Activated CD4-positive, alpha-beta T cell treated with anti-CD3 and anti-CD28 coated beads, Interleukin-2, Interleukin-4, amounts not matched to agents 100 ng/mL and 50 ng/mL, durations not matched to agents 16 hours and 8 hours (primary cell): ENCODE measurements at places on chromosomes 3 and 15.

DNA sequence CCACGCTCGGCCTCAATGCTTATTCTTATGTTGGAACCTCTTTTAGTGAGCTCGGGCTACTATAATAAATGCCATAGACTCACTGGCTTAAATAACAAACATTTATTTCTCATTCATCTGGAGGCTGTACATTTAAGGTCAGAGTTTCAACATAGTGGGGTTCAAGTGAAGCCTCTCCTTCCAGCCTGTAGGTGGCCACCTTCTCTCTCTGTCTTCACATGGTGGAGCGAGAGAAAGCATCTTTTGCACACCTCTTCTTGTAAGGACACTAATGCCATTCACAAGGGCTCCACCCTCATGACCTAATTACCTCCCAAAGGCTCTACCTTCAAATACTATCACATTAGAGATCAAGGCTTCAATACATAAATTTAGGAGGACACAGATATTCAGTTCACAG lies 520.3 kb upstream of the EPHA6 start:
- DNase-seq: no peak

GRCh38 chr3:61226166-61226686 lies 25.0 kb downstream of the FHIT start:
- DNase-seq: no peak

DNA sequence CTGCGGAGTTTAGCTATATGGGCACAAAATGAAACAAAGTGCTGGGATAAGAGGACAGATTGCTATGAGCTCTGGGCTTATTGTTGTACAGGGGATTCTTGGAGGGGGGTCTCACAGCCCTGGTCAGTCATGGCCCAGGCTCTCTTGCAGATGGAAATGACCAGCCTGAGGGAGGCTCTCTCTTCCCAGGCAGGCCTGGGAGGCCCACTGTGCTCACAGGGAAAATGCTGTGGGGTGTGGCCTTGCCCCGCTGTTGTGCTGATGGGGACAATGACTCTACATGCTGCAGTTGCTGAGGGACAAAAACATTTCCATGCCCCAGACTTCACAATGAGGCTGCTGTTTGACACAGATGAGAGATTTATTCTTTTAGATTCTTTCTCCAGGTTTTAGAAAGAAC lies 202.2 kb downstream of the KLF13 start:
- DNase-seq: no peak

DNA sequence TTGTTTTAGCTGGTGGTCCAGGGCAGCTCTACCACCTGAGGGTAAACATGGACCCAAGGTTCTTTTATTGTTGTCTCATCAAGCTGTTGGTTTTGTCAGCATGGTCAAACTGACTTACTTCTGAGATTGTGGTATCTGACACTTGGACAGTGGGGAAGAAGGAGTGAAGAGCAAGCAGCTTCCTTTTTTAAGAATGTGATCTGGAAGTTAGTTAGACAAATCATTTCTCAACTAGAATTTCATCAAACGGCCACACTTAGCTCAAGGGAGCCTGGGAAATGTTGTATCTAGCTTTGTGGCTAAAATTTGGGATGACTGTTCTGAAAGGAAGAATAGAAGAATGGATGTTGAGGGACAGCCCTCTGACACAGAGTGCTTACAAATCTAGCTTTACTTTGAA lies 215.2 kb downstream of the ZNF621 start:
- no peak for DNase-seq

- no peak for DNase-seq
Observed at GRCh38 chr3:162269636-162270458, 773.2 kb downstream of the OTOL1 start.

GRCh38 chr15:100200287-100200880 lies 141.4 kb downstream of the ADAMTS17 start:
- DNase-seq: no peak

DNA sequence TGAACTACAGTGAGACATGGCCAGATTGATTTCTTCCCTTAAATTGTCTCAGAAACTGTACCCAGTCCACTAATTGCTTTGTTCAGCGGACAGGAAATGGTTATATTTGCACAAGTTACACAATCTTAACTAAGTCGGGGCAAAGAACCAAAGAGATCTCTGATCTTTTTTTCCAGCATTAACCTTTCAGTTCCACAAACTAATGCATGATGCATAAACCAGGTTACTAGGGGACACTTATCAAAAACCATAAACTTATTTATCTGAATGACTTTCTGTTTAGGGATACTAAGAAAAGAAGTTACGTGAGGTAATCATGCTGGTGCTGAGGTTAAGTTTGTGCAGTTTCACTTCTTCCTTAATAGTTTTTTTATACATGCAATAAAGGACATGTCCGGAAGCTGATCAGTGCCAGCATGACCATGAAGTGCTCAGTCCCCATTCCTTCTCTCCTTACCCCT lies 22.4 kb downstream of the FNDC3B start:
- no peak for DNase-seq

DNA sequence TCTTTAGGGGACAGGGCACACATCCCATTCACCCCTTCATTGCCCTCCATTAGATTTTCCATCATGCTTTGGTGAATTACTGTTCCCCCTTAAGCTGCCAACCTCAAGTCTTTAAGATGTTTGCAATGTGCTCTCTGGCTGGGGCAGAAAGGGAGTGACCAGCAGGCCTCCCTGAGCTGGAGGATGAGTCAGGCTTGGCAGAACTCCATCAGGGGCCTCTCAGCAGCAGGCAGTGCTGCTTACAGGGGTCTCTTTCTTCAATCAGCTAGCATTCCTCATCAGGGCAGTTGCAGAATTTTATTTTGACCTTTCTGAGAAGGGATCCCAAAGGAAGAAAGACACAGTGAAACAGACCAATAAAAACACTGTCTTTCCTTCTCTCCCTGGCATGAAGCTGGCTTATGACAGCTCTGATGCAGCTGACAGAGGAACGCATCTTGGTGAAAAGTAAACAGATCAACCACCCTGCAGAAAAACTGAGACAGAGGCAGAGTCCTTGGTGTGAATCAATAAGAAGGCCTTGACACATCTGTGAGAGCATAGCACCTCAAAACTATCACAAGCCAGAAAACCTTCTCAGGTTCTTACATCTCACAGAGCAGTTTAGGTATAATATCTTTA lies 88.7 kb upstream of the MRPL3 start:
- no peak for DNase-seq

GRCh38 chr15:66039117-66039871 lies 170.0 kb downstream of the RAB11A start:
- no peak for DNase-seq

GRCh38 chr3:187987924-187988323 lies 166.0 kb upstream of the LPP start:
- peak; percentile 56 for DNase-seq

GRCh38 chr3:96900031-96900430 lies 85.6 kb downstream of the EPHA6 start:
- no peak for DNase-seq

DNA sequence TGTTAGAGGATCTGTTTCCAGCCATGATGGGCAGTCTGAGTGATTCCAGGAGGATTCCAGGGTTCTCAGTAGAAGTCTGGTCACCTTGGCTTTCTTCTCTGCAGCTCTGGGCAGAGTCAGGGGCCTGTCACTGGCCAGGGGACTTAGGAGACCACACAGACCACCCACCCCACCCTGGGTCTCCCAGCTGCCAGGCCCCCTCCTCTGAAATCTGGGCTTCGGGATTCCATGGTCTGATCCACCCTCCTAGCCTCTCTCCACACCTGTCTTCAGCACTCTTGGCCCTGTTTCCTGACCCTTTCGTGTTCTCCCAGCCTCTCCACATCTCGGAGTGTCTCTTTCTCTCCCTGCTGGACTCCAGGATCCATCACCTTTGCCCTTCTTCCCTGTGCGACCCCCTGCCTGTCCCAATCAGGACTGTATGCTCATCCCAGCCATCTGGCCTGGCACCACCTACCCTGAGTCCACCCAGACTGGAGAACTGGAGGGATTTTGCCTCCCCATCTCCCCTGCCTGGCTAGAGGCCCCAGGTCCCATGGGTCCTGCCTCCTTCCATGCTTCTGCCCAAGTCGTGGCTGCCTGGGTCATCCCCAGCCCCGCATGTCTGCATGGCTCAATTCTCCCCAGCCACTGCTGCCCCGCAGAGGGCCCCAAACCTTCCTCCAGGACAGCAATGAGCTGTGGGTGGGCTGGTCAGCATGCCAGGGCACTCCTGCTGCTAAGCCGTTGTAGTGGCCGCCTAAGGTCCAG lies 34.3 kb downstream of the GOLGA6L10 start:
- no peak for DNase-seq

GRCh38 chr15:50234764-50235163 lies 30.8 kb downstream of the HDC start:
- DNase-seq: no peak

GRCh38 chr3:118447339-118447738 lies 587.3 kb downstream of the IGSF11 start:
- no peak for DNase-seq

DNA sequence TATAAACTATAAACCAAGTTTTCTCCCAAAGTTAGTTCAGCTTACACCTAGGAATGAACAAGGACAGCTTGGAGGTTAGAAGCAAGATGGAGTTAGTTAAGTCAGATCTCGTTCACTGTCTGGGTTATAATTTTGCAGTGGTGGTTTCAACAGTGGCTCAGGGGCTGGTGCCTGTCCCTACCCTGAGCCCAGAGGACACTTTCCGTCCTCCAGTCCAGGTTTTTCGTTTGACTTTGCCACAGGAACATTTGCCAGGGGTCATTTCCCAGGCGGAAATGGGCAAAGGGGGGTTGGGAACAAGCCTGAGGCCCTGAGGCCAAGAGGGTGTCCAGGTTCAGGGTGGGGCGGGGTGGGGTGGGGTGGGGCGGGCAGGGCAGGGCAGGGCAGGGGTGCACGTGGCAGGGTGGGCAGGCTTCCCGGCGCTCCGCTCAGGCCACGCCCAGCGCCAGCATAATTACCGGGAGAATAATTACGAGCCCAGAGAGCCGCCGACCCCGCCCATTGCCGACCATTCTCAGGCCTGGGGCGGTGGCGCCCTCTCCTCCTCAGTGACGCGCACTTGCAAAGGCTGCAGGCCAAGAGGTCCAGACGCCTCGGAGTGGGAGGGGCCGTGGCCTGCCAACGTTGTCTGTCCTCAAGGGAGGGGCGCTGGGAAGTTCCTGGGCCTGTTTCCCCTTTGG lies 70.4 kb downstream of the KLF13 start:
- no peak for DNase-seq

- no peak for DNase-seq
Observed at GRCh38 chr3:12483872-12484197, 445 bp upstream of the TSEN2 start.

DNA sequence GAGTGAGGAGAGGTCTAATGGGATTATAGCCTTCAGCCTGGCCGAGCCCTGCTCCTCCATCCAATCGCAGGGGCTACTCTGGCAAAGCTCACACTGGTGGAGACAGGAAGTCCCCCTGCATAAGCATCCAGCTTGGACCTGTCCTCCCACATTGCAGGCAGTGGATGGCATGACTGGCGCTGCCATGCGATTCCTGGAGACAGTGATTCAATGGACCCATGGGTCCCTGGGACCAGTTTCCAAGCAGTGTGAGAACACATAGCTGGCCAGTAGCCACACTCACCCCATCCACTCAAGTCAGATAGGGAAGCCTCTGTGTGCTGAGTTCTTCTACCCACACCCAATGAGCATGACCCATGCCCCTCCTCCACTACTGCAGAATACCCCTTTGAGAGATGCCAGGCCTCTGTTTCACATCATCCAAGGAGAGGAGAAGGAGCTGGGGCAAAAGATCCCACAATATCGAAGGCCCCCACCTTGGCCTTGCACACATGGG lies 18.1 kb upstream of the POC1A start:
- DNase-seq: no peak

DNA sequence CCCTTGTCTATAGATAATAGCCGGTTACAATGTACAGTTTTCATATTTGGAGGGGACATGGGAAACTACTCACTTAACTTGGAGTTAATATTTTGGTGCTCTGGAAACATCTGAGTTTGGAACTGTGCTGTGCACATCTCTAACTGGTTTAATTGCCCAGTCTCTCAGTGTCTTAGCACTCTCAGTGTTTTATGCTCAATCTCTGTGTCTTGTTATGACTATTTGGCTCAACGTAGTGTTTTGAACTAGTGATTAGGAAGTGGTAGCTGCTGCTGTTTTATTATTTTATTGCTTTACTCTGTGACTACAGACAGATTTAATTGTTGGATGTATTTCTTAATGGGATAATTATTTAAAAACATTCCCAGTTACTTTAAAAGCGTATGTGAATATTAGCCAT lies 17.0 kb downstream of the FNDC3B start:
- no peak for DNase-seq

- no peak for DNase-seq
Observed at GRCh38 chr3:42446111-42447050, 36.0 kb upstream of the LYZL4 start.

- DNase-seq: no peak
Observed at GRCh38 chr15:64690578-64691296, 84.7 kb downstream of the RBPMS2 start.

DNA sequence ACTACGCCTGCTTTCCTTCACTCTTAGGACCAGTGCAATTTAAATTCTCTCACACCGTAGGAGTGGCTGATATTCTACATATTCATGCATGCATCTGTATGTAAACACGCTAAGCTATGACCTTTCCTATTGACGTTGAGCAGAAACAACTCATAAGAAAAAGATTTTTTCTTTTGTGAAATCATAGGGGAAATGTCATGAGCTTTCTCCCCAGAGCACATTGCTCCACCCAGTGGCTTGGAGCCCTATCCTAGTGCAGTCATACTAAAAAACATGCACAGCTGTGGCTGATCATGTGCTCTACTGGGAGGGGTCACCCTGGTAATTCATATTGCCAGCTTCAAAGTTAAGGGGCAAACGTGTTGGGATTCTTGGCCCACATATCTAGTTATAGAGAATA lies 1.8 kb upstream of the MESD start:
- DNase-seq: peak; percentile 35

DNA sequence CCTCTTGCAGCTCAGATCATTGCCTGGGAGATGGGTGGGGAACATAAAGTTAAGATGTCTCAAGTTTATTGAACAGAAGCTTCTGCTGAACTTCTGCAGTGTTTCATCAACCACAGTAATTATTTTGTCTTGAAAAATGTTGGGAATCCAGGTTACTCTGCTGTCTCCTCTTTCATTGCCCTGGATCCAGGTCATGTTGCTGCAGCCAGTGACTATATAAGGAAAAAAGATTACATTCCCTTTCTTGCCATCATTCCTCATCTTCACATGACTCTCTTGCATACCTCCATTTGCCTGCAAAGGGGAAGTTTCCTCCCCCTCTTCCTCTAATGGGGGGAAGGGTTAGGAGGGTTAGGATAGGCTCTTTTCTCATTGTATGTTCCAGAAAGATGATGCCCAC lies 15.1 kb downstream of the GMNC start:
- no peak for DNase-seq

DNA sequence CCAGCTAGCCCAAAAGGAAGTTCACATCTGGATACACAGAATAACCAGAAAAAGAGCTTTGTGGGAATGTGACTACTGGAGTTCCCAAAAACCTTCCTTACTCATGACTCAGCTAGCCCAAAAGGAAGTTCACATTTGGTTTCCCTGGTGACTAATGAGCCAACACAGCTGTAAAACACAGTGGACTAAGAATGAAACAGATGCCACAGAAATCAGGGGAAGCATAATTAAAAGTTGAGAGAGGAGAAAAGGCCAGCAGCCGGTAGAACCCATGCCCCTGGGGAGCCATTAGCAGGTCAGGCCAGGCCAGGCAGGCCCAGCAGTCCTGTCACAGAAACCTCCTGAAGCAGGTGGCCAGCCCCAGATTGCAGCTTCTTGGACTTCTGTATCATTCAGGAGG lies 130.3 kb downstream of the GHSR start:
- DNase-seq: peak; percentile 25
